Stimulated activated CD4-positive, alpha-beta T cell treated with anti-CD3 and anti-CD28 coated beads, Interleukin-2, amount 100 ng/mL, for 24 hours (primary cell): ENCODE measurements at places on chromosomes 7 and 10.

GRCh38 chr10:118534136-118534535 lies 61.3 kb downstream of the PRLHR start:
- DNase-seq, result no peak

DNA sequence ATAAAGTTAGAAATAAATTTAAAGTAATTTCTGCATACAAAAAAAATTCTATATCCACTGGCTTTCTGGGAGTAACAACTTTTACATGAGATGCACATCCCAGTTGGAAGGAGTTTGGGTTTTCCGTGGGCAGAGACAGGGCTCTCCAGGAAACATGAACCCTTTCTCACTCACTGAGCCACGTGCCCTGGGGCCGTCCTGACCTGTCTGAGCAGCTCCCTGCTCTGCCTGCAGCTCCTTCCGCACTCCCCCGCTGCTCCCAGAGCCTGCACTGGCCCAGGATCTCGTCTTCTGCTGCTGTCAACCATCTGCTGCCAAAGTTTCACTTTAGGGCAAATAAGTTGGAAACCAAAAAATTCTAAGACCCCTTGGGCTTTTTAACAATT lies 169.1 kb downstream of the DIP2C start:
- no peak for DNase-seq

DNA sequence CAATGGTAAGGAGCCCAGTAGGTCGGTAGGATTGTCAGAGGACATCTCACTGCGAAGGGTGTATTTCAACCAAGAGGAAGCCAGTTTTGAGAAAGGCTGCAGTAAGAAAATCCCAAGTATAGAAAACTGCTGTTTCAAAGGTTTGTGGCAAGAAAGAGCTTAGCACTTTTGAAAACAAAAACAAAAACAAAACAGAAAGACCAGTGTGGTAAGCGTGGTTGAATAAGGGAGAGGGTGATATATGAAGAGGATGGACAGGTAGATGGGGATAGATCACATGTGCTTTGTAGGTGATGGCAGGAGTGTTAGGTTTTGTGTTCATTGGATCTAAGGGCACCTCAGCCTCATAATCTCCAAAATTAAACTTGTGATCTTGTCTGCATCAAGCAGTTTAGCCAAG lies 141.6 kb upstream of the WNT16 start:
- no peak for DNase-seq

DNA sequence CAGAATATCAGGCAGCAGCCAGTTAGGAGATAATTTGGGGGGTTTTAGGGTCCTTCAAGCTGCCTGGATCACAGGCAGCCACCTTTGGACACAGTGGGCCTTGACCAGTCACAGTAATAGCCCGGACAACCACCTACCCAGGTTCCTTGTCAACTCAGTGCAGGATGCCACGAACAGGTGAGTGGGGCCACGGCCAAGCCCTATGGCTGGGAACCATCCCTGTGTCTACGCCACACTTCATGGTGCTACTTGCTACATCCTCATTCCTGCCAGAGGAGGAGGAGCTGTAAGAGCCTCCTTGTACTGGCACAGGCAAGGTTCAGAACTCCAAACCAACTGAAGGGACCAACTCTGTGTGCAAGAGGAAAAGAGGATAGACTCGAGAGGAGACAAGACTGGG lies 19.9 kb downstream of the ITPRIP start:
- DNase-seq, result no peak

DNA sequence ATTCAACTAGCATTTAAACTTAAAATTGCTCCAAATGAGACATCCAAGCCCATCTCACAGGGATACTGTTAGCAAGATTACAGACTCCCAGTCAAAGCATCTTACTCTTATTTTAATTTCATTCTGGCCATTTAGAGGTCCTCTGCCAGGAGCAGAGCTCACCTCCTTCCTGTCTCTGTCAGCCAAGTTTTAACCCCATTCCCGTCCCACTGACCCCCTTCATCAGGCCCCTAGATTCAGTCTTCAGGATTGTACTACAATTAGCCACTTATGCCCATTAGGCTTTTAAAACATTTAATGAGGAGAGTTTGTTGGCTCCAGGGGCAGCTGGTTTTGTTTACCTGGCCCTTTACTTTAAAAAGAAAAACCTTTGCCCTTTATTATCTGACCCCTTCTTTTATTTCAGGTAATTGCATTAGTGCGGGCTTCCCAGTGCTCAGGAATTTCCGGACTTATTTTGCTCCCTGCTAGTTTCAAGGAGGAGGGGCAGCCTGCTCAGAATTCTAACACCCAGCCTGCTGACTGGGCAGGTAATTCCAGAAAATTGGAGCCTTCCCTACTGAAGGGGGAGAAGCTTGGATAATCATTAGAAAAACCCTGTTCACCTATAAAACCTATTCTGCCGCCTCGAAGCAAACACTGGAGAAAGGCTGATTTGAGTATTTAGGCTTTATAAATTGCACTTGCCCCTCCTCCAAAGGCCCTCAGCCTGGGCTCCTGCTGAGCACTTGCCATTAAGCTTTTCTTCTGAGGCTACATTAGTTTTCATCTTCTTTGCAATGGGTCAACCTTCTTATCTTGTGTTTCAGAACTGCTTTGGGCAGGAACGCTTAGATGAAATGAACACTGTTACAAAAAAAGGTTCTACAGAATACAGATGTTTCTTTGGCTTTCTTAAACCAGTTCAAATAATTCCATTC lies 200.5 kb upstream of the HPS1 start:
- no peak for DNase-seq

DNA sequence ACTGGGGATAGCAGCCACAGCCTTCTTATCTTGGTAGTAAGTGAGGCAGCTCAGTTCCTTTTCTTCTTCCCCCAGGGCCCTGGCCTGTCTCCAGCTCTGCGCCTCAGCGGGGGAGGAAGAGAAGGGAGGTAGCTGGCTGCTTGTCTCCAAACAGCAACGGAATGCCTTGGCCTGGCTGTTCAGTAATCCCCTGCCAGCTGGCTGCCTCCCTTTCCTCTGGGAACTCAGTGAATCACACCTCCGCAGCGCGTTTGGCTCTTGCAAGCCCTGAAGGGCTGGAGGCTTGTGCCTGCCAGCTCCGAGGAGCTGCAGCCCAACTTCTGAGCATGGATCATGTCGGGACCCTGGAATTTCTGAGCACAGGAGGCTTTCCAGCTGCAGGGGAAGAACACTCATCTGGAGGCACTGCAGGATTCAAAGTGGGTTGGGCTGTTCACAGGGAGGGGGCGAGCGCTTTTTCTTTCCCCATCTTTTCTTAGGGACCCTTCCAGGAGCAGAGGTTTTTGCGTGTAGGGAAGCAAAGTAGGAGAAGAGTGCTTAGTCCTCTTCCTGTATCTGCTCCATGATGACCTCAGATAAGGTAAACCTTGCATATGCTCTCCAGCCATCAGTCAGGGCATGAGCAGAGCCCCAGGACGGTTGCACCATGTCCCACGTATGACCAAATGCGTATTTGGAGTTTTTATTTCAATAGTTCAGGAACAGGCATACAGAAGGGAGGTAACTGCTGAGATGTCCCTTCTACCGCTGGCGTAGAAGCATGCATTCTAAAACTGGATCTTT lies 253.2 kb upstream of the INHBA start:
- no peak for DNase-seq

DNA sequence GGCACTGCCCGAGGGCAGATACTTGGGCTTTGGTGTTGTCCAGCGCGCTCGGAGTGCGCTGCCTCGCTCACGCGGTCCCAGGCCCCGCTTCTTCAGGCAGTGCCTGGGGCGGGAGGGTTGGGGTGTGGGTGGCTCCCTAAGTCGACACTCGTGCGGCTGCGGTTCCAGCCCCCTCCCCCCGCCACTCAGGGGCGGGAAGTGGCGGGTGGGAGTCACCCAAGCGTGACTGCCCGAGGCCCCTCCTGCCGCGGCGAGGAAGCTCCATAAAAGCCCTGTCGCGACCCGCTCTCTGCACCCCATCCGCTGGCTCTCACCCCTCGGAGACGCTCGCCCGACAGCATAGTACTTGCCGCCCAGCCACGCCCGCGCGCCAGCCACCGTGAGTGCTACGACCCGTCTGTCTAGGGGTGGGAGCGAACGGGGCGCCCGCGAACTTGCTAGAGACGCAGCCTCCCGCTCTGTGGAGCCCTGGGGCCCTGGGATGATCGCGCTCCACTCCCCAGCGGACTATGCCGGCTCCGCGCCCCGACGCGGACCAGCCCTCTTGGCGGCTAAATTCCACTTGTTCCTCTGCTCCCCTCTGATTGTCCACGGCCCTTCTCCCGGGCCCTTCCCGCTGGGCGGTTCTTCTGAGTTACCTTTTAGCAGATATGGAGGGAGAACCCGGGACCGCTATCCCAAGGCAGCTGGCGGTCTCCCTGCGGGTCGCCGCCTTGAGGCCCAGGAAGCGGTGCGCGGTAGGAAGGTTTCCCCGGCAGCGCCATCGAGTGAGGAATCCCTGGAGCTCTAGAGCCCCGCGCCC lies at the start of gene NPY:
TSS of gene NPY (plus strand) at position 294 of the 802 bp plus-strand sequence. CDS start 1,051 bp downstream, outside the sequence.
- no peak for DNase-seq

GRCh38 chr7:44307905-44308595 lies 17.3 kb downstream of the CAMK2B start:
- DNase-seq, result no peak

GRCh38 chr7:44093102-44093641 lies 10.8 kb upstream of the POLM start:
- DNase-seq, result no peak

- DNase-seq, result no peak
Observed at GRCh38 chr10:124470544-124471434, 9.2 kb downstream of the LHPP start.

GRCh38 chr7:23768022-23768421 lies 58.0 kb downstream of the STK31 start:
- DNase-seq, result no peak

- no peak for DNase-seq
Observed at GRCh38 chr10:115023715-115024114, 69.5 kb upstream of the ATRNL1 start.

- DNase-seq, result no peak
Observed at GRCh38 chr7:150363872-150364271, 4.8 kb upstream of the REPIN1 start.

GRCh38 chr7:90595801-90596670 lies at the start of gene CDK14:
Gene CDK14, plus strand, starts transcription at chr7:90596321. Its CDS starts 307 bp downstream, at chr7:90596628.
- DNase-seq, result peak; percentile 68

DNA sequence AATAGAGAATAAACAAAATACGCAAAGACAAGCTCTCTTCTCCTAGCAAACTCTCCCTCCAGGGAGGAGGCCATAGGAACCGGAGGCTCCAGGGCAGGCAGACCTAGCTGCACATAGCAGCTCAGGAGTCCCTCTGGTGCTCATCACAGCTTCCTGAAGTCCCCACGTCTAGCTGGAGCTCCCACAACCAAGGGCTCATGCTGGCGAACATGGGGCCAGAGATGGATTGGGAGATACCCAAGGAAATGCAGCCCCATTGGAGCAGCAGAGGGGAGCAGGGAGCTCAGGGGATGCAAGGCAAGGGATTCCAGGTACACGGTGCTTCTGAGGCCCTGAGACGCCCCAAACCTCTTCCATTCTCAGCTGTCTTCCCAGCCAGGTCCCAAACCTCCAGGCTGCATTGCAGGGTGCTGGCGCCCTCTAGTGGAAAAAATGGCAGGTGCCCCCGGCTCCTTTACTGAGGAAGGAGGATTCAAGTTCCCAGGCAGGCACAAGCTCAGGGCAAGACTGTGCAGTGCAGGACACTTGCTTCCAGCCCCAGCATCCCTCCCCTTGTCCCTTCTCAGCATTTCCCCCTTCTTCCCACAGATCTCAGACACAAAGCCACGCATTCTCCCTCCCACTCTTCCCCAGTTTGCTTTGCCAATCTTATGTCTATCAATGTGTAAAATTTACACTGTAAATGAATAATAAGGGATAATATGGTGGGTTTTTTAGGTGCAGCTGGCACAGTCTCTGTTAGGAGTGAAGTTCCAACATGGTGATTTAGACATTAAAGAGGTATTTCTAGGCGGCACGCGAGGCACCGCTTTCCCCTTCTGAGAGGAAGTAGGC lies 46.2 kb downstream of the GPAM start:
- DNase-seq, result peak; percentile 77

DNA sequence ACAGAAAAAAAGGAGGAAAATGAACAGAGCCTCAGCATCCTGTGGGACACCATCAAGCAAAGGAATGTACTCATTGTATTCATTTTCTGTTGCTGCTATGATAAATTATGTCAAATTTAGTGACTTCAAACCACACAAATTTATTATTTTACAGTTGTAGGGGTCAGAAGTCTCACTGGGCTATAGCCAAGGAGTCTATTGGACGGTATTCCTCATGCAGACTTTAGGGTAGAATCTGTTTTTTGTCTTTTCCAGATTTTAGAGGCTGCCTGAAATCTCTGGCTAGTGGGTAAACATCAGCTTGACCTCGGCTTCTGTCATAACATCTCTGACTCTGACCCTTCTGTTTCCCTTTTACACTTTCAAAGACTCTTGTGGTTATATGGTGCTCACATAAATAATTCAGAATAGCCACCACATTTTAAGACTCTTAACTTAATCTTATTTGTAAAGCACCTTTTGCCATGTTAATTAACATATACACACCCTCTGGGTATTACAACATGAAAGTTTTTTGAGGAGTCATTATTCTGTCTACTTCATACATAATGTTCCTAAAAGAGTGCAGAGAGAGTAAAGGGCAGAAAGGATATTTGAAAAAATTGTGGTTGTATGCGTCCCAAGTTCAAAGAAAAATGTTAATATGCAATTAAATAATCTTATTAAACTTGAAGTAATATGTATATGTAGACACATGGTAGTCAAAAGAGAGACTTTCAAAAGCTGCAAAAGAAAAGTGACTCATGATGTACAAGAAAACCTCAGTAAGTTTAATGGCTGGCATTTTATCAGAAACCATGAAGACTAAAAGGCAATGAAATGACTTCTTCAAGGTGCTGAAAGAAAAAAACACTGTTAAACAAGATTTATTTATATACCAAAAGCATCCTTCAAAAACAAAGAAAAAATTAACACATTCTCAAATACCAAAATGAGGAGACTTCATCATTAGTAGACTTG lies 70.8 kb upstream of the MEOX2 start:
- no peak for DNase-seq

DNA sequence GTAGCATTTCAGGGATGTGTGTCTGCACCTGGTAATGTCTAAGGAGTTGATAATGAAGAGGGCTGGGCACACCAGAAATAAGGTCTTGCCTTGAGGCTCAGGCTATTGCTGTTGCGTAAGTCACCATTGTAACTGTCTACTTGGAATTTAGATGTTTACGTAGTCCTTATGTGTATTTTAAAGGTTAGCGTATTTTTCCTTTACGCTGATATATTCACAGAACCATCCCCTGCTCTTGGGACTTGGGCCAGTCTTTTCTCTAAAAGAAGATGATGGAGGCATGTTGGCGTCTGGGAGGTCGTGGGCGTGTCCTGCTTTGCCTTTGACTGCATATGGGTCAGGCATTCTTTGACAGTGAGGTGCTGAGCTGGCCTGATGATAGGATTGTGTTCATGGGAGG lies 14.7 kb downstream of the WDR37 start:
- no peak for DNase-seq

GRCh38 chr10:72260239-72260975 lies 13.3 kb upstream of the DDIT4 start:
- peak; percentile 80 for DNase-seq

GRCh38 chr10:86599729-86600128 lies 54.6 kb upstream of the OPN4 start:
- peak; percentile 11 for DNase-seq
